ENCODE measurements at places on chromosomes 7 and 10.

- DNase-seq, result no peak
These were observed at the start of gene UPK3B for GRCh38 chr7:76509931-76510877. Gene UPK3B, plus strand, starts transcription at chr7:76510552. Its CDS starts 101 bp downstream, at chr7:76510653.

DNA sequence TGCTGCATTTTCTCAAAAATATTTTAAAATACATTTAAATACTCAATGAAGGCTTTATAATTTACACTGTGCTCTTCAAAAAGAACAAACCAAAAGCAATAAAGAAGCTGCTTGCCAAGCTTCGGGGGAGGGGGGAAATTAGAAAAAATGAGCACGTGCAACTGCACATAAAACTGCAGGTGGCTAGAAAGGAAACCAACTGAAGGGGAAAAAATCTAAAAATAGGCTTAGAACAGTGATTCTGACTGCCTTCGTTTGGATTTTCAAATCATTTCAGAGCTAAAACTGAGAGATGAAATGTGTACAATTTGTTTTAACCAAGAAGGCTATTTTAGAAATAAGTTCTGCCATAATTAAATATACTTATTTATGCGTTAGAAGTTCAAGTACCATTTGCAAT, 61.4 kb downstream of the ABI1 start:
- DNase-seq, result no peak

- no peak for DNase-seq
These were observed 2.3 kb upstream of the SH2B2 start for GRCh38 chr7:102284399-102284798.

GRCh38 chr10:101564490-101564991, 23.5 kb downstream of the POLL start:
- DNase-seq, result no peak

- no peak for DNase-seq
These were observed 2.4 kb downstream of the ZMYND11 start for GRCh38 chr10:137606-138005.

GRCh38 chr7:36117203-36117840, 35.7 kb upstream of the EEPD1 start:
- DNase-seq, result no peak

DNA sequence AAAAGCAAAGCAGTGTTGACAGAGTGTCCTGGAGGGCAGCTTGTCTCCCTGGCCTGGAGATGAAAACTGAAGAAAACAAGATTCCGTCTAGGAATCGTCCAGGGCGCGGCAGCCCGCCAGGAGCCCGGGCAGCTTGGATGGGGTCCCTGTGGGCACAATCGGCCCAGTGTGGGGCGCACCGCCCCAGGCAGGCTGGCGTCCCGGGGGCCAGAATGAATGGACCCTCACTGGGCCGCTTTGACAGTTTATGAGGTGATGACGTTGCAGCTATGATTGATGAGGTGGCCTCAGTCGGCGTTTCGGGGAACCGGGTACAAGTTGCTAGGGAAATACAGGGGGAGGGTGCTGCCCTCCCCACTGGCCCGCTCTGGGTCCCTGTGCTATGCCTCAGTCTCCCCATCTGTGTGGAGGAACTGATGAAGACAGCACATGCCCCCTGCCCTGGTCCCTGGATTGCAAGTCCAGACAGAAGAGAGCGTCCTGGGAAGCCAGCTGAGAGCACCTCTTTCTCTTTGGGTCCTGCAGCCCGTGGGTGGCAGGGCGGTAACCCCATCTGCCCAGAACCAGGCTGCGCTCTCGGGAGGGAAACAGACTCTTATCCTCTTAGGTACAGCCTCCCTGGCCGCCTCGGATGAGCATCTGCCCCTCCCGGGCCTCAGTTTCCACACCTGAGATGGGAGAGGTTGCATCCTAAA, 131.3 kb downstream of the LHPP start:
- no peak for DNase-seq

DNA sequence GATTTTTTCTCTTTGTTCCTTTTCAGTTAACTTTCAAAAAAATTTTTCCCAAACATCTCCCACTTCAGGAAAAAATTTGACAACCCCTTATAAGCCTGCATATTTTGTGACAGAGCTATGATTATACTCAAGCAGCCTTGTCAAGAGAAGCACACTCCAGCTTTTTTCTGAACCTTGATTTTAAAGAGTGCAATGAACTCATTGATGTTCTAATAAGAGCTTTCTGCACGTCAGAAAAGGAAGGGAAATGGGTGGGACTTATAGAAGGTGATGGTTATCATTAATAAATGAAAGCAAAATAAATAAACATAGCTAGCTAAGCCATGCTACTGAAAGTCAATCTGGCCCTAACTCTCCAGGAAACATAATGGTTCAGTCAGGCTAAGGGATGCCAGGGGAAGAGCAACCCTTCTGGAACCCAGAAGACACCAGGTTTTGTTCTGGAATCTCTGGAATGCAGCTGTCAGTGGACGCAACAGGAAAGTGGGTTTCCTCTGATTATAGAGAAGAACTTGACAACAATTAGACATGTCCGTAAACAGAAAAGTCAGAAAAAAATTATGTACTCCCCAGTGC, 76.1 kb downstream of the NHLRC2 start:
- DNase-seq, result no peak

GRCh38 chr10:84202349-84202748, 8.0 kb downstream of the CDHR1 start:
- no peak for DNase-seq

DNA sequence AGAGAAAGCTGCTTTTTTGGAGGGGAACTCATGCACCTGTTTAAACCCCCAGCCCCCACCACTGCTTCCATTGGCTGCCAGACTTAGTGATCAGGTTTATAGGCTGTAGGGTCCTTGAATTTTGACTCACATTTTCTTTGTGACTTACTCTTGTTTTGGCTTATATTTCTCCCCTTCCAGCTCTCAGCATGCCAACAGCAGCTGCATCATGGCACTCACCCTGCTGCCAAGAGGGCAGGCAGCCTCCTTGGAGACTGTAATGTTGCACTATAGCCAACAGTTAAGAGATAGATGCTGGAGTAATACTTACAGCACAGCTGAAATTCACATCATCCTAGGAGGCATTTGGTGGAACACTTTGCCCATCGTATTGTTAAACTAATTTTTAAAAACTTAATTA, 98.0 kb upstream of the GLCCI1 start:
- no peak for DNase-seq

DNA sequence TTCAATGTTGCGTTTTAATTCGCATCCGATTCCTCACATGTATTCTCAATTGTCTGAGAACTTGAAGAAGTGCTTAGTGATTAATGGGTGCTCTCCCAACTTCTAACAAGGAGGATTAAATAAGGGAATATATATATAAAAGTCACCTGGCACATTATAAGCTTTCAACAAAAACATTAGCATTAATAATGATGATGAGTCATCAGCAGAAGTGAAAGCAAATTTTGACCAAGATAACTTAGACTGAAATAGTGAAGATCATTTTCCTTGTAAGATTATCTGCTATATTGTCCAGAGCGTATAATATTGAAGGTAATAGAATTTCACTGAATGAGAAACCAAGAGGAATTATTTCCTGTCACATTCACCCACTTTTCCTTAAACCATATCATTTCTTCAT, 8.5 kb downstream of the ASAH2 start:
- no peak for DNase-seq

GRCh38 chr10:3946234-3947229, 161.5 kb upstream of the KLF6 start:
- DNase-seq, result no peak

DNA sequence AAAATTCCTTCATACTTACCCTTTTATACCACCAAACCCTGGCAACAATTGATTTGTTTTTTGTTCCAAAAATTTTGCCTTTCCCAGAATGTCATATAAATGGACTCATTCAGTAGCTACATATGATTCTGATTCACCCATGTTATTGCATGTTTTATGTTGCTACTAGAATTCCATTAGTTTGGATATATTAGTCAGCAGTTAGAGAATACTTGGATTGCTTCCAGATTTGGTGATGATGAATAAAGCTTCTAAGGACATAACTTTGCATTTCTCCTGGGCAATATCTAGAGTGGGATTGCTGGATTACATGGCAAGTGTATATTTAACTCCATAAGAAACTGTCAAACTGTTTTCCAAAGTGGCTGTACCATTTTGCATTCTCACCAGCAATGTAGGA, 806.9 kb downstream of the DNAJB9 start:
- no peak for DNase-seq

DNA sequence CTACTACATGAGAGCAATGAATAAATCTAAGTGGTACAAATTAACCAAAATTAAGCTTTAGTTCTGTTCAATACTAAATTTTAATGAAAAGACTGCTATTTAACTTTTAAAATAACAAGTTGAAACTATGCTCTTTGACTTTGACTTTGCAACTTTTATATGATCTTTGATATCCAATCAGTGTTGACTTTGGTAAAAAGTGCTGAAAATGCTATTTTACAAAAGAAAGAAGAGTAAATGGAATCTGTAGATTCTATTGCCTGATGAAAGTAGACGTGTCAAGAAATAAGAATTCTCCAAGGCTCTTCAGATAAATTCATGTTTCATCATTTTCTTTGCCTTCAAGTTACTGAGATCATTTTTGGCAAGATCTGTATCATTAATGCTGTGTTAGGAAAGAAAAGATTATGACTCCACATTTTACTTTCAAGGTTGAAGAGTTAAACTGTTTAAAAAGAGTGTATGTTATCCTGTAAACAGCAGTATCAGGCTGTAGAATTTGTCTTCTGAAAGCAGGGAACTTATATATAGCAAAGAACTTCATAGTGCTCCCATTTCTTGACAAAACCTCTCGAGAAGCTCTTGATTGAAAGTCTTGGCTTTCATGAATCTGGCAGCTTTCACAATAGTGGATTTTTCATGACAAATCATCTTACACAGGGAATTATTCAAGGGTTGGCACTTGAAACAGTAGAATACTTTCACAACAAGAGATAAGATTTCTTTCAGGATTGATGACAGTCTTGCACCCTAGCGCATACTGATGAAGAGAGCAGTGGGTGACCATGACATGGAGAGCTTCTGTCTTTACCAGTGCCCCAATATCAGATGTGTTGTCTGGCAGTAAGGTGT, 72.1 kb downstream of the PTEN start:
- no peak for DNase-seq

GRCh38 chr10:125431149-125431548, 251.8 kb downstream of the TEX36 start:
- no peak for DNase-seq

DNA sequence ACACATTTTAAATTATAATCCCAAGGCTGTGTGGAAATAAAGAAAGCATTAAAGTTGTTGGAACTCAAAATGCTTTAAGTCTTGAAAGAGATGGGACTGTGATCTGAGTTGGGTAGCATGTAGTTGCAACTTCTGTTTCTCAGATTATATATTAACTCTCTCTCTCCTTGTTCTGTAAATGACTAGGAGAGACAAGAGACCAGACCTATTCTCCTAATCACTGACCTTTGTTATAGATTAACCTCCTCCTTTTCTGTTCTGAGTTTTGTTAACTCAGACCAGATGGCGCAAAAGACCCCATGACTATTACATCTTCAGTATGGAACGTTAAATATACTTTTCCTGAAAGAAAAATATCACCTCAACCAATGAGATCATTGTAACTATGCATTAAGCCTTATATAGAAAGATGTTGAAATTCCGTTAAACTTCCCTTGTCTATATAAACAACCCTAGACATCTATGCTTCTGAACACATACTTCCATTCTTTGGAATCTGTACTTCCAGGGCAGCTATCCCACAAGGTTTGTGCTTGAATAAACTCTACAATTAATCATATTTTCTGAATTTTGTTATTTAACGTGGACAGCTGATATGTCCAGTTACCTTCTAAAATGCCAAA, 143.5 kb upstream of the TRIM24 start:
- DNase-seq, result no peak

DNA sequence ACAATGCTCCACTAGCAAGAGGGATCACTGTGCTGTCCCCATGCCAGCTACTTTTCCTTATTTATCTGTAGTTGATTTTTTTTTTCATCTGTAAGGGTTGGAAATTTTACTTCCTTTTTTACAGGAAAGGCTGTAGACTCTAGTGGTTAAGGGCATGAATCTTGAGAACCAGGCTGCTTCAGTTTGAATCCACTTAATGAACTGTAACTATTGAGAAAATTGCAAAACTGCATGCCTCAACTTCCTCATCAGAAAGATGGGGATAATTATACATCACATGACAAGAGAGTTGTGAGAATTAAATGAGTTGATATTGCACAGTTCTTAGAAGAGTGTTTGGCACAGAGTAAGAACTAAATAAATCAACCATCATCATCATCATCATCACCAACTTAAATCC, 106.4 kb upstream of the GSDME start:
- no peak for DNase-seq

- no peak for DNase-seq
These were observed 13.9 kb downstream of the CROT start for GRCh38 chr7:87359366-87359765.

DNA sequence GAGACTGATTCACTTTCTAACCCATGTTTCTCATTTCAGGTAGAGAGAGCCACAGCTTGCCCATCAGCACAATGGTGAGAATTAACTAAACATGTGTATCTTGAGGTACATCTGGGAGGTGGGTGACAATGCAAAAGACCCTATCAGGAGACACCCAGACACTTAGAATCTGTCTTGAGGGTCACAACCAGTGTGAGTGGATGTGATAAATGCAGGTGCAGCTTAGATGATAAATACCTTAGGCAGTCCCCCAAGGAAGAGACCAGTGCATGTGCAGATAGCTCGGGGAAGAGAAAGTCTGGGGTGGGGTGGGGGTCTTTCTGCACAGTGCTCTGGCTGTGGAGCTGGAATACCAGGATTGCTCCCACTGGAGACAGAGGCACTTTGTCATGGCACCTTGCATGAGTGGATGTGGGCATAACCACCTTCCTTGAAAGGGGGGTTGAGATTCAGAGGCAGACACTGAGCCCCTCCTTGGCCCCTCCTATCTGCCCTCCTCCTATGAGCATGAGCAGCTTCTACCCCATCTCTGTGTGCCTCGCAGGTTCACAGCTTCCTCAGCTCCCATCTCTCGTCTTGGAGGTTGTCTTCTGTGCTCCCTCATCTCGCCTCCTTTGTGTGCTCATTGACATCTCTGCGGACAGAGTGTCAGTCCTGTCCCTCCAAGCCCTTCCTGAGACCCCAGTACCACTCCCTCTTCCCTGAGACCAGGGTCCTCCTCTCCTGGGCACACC, 349.8 kb downstream of the TCERG1L start:
- no peak for DNase-seq

- no peak for DNase-seq
These were observed 221.0 kb upstream of the FZD1 start for GRCh38 chr7:91043186-91043585.

- DNase-seq, result no peak
These were observed 589 bp downstream of the LSM8 start for GRCh38 chr7:118184565-118184940.

DNA sequence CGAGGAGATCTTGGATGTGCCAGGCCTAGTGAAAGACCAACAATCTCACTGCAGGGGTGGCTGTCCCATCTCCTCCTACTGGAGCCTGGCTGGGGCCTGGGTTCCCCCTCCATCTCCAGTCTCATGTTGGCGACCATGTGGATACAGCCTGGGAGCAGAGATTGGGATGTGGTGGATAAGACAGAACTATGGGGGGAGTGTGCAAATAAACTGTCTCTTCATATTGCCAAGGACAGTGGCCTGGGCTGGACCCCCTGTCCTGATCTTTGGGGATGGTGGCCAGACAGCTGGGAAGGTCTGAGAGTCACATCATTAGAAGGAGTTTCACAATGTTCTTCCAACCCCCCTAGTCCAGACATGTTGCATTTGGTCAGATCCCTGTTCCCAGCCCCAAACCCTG, 5.8 kb upstream of the MINDY4 start:
- no peak for DNase-seq

GRCh38 chr10:43352951-43353350, 18.5 kb upstream of the FXYD4 start:
- no peak for DNase-seq
